Activated T-cell treated with anti-CD3 and anti-CD28 coated beads for 24 hours (primary cell): ENCODE measurements at places on chromosomes 11 and 22.

GRCh38 chr22:49976439-49977175 is 16.0 kb downstream of the PIM3 start:
- DNase-seq: peak; percentile 58

DNA sequence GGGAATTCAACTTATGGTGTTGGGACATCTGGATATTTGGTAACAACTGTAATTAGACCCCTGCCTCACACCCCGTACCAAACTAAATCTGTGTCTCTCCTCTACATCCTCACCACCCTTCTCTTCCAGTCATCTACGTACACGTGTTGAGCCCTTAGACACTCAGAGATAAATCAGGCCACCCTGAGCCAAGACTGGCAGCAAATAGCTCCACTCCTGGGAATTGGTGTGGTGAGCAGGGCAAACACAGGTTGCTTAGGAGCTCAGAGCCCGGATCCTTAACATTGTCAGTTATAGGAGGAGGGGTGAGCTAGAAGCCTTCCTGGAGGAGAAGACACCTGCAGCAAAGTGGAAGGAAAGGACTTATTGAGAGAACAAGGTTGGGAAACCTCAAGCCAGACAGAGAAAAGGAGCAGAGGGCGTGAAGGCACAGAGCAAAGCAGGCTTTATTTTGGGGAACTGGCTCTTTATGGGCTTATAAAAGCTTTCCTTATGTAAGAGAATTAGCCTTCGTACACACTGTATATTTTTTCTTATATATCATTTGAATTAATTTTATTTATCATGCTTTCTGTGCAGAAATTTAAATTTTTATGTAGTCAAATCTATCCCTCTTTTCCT is 36.9 kb upstream of the KLHL35 start:
- DNase-seq: no peak

DNA sequence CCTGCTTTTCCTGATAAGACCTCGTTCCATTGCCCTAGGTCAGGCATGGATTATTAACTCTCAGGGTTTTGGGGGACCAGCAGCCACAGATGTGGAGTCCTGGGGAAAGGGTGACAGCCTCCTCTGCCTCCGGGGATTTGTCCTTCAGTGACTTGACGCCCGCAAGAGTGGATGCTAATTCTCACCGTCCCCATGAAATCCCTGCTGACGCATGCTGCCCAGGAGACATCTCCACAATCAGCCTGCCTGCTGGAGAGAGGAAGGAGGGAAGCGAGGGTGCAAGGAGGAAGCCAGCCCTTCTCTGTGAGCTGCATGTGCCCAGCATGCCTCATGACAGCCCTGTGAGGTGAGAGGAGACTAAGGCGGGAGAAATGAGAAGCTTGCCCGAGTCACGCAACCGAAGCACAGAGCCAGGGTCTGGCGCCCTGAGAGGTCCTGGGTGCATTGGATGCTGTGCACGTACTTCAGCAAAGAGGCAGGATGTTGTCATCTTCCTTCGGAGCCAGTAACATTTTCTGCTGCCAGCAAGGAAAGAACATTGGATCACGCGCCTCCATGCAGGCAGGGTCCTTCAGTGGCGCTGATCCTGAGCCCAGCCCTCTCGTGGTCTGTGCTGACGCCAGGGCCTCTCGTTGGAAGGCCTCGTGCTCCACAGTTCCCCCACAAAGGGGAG is 27.3 kb upstream of the KRTAP5-6 start:
- DNase-seq: no peak

- DNase-seq: no peak
Observed at GRCh38 chr11:19698493-19699292, 13.9 kb upstream of the NAV2 start.

- DNase-seq: no peak
Observed at GRCh38 chr22:37030560-37031281, 11.2 kb downstream of the MPST start.

- no peak for DNase-seq
Observed at GRCh38 chr11:41836431-41836830, 377.0 kb upstream of the LRRC4C start.

GRCh38 chr11:12673601-12673923 is 659 bp upstream of the TEAD1 start:
- DNase-seq: no peak

DNA sequence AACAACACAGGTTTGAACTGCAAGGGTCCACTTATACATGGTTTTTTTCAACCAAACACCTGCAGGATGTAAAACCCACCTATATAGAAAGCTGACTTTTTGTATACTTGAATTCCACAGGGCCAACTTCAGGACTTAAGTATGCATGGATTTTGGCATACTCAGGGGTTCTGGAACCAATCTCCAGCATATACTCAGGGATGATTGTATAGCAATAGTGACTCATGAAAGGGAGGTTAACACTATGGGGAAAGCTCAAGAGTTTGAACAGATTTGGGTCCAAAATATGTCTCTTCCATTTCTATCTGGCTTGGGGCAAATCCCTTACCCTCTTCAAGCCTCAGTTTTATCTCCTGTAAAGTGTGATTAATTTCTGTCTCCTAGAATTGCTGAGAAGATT is 94.9 kb downstream of the MICAL2 start:
- DNase-seq: no peak

GRCh38 chr11:46677991-46678740 is 22.3 kb downstream of the ARHGAP1 start:
- no peak for DNase-seq

GRCh38 chr11:40435344-40435743 is 1024.1 kb downstream of the LRRC4C start:
- DNase-seq: no peak

GRCh38 chr11:18844753-18845367 is 53.3 kb upstream of the PTPN5 start:
- no peak for DNase-seq

- DNase-seq: no peak
Observed at GRCh38 chr11:88950975-88951374, 114.8 kb downstream of the GRM5 start.

DNA sequence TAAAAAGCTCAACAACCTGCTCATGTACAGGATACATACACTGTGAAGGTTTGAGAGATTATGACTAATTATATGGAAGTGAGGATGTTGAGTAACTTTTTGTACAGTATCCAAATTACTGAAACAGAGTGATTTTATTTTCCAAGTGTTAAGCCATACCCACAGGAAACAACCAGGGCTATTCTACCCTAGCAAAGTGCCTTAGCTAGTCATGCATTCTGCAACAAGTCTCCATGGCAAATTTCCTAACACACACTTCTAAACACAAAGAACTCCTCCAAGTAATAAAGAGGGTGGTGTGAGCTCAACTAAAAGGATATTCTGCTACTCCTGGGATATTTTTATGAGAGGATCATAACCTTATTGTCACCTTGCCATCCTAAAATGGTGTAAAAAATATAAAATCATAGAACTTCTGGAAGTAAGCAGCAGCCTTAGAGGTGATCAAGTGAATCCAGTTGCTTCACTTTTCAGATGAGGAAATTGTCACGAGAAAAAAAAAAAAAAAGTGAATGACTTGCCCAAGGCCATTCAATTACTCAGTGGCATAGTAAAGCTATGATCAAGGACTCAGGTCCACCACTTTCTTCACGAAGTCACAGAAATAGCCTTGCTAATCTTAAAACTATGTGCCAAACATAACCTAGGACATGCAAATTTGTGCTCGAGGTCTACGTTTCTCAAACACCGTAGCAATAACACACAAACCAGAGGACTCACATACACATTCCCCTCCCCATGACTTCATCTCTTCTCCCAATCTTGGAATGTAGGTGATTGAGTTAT is 4.2 kb downstream of the LGR4 start:
- DNase-seq: no peak

- DNase-seq: no peak
Observed at GRCh38 chr11:88523386-88524071, 186.0 kb upstream of the CTSC start.

DNA sequence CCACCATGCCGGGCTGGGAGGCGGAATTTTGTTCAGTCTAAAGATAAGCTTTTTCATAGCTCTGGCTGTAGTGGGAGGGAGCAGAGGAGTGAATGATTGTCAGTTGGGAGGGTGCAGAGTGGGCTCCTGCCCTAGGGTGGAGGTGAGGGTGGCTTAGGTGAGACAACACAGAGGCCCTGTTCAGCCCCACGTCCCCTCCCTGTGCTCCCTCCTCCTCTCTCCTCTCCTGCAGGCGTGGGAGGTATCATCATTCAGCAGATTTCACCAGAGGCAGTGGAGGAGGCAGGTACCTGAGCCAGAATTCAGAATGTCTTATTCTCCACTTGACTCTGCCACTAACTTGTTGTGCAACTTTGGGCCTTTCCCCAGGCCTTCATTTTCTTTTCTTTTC is 1.7 kb upstream of the THRSP start:
- no peak for DNase-seq

GRCh38 chr11:120112174-120112796 is 25.6 kb downstream of the TRIM29 start:
- no peak for DNase-seq

DNA sequence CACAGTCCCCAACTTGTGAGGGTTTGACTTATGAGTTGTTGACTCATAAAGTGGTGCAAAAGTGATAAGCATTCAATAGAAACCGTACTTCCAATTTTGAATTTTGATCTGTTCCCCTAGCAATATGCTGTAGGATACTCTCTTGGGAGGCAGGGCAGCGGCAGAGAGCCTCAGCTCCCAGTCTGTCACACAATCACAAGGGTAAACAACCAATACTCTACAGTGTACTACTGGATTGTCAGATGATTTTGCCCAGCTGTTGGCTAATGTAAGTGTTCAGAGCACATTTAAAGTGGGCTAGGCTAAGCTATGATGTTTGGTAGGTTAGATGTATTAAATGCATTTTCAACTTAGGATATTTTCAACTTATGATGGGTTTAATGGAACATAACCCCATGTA is 13.7 kb upstream of the NXPE2 start:
- no peak for DNase-seq

DNA sequence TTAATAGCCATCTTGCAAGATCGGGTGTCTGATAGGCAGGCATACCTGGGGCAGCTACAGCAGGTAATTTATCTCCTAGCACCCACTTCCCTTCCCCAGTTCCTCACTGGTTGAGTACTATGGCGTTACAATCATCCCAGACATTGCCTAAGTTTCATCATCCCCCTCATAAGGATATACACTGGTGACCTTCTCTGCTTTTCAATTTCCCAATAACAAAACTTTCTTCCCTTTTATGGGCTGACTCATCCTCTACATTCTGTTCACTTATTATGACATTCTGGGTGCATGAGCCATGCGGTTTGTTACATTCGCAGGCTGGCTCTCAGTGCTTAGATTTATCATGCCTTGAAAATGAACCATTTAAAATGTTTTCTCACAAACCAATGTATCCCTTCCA is 5.0 kb upstream of the MRPL11 start:
- DNase-seq: no peak
